ENCODE measurements at places on chromosomes 12 and 14. TPM values are rescaled to one million over a fixed set of nuclear protein-coding genes. Genes with fewer than 3 reads are reported as not detected.

GRCh38 chr12:4270016-4270830 lies 3.3 kb upstream of the CCND2 start:
- peak; percentile 47 for DNase-seq

DNA sequence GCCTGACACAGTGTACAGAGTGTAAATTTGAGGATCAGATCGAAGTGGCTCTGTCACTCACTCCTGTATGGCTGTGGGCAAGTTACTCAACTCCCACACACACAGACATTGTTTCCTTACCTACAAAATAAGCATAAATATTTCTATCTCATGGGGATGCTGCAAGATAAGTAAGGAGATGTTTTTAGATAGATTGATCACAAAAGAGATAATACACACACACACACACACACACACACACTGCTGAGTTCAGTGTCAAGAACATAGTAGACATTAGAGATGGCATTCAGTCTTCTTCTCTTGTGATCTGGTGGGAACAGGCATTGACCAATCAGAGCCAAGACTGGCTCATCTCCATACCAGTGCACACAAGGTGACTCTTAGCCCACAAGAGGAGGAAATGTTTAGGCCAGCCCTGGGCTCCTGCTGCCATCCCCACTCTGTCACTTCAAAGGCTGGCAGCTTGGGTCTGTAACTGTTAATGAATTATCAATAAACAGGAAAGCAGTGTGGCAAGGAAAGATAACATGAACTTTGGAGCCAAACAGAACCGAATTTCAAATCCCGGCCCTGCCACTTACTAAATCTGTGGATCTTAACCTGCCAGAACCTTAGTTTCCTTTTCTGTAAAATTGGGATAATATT lies 3.4 kb upstream of the RNASE8 start:
- DNase-seq = no peak

DNA sequence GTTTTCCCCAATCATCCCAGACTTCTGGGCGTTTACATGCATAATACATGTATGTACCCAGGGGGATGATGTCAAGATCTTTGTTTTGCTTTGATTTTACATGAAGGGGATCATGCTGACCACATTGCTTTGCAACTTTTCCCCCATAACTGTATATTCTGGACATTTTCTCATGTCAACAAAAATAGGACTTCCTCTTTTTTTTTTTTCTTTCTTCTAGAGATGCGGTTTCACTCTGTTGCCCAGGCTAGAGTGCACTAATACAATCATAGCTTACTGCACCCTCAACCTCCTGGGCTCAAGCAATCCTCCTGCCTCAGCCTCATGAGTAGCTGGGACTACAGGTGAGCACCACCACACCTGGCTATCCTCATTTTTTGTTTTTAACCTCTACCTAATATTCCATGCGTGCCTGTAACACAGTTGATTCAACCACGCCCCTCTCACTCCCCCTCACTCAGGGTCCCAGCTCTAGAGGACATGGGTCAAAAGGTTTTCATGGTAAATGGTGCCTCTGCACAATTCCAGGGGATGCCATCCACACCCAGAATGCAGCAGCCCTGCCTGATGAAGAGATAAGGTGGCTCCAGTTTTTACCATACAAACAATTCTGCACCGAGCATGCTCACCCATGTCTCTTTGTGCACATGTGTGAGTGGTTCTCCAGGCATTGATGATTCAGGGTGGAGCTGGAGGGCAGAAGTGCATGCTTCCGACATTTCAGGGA lies 32.0 kb upstream of the CIPC start:
- DNase-seq = no peak

GRCh38 chr12:116257215-116257614 lies 20.3 kb downstream of the MED13L start:
- DNase-seq = no peak

DNA sequence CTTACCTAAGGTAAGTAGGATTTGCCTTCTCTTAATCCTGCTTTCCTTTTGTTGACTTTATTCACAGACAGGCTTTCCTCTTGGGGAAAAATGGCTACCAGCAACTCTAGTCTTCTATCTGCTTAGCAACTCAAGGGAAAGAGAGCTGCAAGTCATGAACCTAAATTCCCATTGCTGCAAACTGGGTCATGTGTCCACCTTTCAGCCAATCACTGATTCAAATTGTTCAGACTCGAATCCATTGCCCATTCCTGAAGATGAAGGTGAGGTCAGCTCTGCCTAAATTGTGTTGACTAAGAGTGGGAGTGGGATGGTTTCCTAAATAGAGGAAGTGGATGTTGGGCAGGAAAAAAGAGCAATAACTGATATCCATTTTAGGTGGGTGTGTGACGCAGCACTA lies 7.7 kb downstream of the FBXW8 start:
- DNase-seq = no peak

DNA sequence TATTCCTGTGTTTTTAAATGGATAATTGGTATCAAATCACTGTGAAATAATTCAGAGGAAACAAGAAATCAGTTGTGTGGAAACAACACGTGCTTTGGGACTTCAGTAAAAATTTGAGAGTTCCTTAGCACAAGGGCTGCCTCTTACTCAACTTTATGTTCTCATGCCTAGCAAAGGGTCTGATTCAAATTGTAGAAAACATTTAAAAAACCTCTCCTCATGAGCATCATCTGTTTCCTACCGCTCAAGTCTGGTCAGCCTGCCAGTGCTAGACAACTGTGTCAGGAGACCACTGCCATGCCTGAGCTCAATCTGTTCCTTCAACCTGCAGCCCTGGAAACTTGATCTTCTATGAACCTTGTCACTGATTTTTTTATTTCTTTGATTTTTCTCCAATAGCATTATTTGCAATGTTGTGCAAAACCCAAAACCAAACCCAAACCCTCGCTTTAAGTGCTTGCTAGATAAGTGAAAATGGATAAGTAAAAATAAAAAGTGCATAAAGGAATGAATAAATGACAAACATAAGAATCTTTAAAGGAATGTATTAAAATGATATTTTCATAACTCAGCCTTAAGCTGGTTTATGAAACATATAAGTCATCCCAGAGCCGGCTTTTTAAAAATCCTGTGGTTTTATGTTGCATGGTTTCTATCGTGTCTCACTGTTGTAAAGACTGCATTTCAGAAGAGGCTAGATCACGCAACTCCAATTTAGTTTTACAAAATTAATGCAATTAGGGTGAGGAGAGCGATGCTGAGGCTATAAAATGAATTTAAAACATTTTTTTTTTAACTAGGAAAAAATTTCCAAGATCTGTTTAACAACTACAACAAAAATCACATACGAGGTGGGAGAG lies 361.2 kb upstream of the PDE3A start:
- DNase-seq = no peak

- DNase-seq = no peak
Measured at GRCh38 chr12:68793436-68793835, 14.5 kb upstream of the MDM2 start.

- no peak for DNase-seq
Measured at GRCh38 chr14:97550463-97550862, 753.3 kb downstream of the VRK1 start.

DNA sequence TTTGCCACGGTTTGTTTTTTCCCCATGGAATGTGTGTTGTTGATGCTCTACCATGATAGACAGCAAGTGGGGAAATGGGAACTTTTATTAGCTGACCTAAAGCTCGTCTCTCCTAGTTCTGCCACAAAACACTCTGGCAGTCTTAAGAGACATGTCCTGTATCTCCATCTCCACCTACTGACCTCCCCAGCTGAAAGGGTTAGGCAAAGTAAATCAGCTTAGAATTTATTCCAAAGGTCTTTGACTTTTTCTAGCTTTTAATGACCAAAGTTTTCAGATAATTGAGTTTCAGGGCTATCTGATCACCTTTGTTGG lies 9.4 kb upstream of the ADIPOR2 start:
- DNase-seq = no peak

Gene ART4
- not detected for total RNA-seq

Gene NGB
- total RNA-seq = not detected

Gene HOXC13
- 0.12 TPM for total RNA-seq

Gene C12orf54
- not detected for total RNA-seq

Gene OTUB2
- total RNA-seq = 0.28 TPM

Gene IRF2BPL
- 32.6 TPM for total RNA-seq

Gene ATG101
- total RNA-seq = 25.9 TPM

Gene COX8C
- not detected for total RNA-seq

Gene TEX52
- not detected for total RNA-seq

Measured in T-cell (primary cell).